ENCODE measurements at places on chromosomes 7 and 10. TPM values are rescaled to one million over a fixed set of nuclear protein-coding genes. Genes with fewer than 3 reads are reported as not detected.

HHEX gene
- 10.9 TPM for total RNA-seq

DNA sequence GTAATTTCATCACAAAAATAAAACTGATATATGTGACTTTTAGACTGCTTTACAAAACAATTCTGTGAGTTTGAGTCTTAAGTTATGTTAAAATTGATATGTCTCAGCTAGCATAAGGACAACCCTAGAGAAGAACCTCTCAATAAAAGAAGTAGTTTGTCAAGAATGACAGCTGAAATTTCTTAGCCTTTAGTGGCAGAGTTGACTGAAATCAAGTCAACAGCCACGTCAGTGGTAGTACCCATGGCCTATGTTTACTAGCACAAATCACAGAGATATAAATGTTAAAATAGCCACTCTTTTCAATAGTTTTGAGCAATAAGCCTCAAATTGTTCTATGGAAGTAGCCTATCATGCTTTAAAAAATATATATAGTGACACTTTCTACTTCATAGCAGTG lies 138.9 kb upstream of the FERD3L start:
- H3K27ac ChIP-seq = no peak overlapping the region
- H3K27me3 ChIP-seq = no peaks in the 10 kb centered on the region
- H3K36me3 ChIP-seq = no peaks in the 10 kb centered on the region
- no peak for DNase-seq
- H3K4me3 ChIP-seq = no peak overlapping the region

- H3K27me3 ChIP-seq = no peaks in the 10 kb centered on the region
- DNase-seq = no peak
- H3K27ac ChIP-seq = no peak overlapping the region
Observed at GRCh38 chr7:29013082-29013695, 55.1 kb upstream of the TRIL start.

DNA sequence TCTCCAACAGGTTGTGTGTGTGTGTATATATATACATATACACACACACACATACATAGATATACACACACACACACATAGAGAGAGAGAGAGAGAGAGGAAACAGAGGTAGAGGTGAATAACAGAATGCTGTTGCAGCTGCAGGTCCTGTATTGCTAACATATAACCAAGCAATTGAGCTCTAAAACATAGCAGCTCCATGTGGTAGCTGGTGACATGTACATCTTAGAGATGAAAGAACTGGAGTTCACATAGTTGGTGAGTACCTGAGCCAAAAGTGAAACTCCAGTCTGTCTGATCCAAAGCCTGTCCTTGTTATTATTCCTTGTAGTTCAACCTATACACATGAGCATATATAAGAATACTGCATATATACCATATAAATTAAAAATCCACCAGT lies 152.9 kb upstream of the CSTF2T start:
- H3K4me1 ChIP-seq = peaks cover 24% of the 10 kb centered on the region
- no peaks in the 10 kb centered on the region for H3K36me3 ChIP-seq
- H3K27ac ChIP-seq = no peak overlapping the region
- H3K27me3 ChIP-seq = no peaks in the 10 kb centered on the region

ADAP1 gene
- 24.6 TPM for total RNA-seq

- no peak overlapping the region for H3K27ac ChIP-seq
- no peaks in the 10 kb centered on the region for H3K36me3 ChIP-seq
- H3K4me1 ChIP-seq = peaks cover 10% of the 10 kb centered on the region
- DNase-seq = no peak
- H3K4me3 ChIP-seq = no peak overlapping the region
- H3K27me3 ChIP-seq = no peaks in the 10 kb centered on the region
Observed at GRCh38 chr7:152081088-152081487, 55.6 kb downstream of the GALNT11 start.

DNA sequence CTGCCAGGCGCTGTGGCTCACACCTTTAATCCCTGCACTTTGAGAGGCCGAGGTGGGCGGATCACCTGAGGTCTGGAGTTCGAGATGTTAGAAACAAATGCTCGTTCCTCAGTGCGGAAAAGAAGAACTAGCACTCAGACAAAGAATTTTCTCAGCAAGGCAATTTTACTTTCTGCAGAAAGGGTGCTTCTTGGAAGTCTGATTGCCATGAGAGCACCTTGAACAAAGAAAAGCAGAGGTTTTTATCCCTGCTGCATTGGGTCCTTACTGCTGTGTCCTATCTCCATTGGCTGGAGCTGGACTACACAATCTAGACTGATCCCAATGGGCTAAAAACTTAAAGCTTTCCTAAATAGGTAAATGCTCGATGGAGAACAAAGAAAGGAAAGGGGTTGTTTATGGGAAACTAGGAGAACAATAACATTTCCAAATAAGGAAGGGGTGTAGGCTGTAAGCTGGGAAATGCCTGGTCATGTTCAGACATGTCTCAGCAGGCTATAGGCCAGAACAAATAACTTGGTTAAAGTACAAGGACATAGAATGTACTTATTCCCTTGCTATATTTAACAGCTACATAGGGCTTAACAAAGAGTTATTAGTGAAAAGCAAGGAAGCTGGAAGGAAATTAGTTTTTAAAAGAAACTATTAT lies 26.1 kb upstream of the ACTR3B start:
- no peaks in the 10 kb centered on the region for H3K4me1 ChIP-seq
- no peak overlapping the region for H3K27ac ChIP-seq
- no peaks in the 10 kb centered on the region for H3K27me3 ChIP-seq

All from thoracic aorta (tissue), 2 donors.